ENCODE measurements at places on chromosomes 3 and 15.

DNA sequence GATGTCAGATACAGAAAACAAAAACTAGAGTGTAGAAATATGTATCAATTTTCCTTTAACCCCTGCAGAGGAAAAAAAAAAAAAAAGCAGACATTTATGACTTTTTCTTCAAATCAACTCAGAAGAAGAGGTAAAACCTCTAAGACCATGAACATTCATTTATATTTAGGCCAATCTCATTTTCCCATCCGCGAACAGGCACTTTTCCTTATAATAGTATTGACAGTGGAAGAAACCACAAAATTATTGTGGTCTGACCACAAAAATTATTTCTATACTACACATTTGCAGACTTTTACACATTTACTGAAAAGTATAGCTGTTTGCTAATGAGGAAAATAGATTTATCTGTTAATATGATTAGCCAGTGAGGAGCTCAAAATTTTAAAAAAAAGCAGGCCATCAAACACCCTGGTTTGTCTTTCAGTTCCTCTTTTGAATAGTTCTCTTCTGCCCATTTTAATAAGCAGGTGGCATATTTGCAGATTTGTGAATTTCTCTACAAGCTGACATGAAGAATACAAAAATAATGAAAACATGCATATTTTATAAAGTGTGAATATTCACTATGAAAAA lies 5.7 kb downstream of the OSBPL11 start:
- DNase-seq, result no peak

GRCh38 chr15:22845289-22845900 lies 6.9 kb downstream of the NIPA2 start:
- DNase-seq, result no peak

- DNase-seq, result peak; percentile 44
Observed at GRCh38 chr3:155701882-155702465, 42.9 kb downstream of the PLCH1 start.

- DNase-seq, result no peak
Observed at GRCh38 chr15:34217587-34218225, 7.1 kb upstream of the EMC4 start.

DNA sequence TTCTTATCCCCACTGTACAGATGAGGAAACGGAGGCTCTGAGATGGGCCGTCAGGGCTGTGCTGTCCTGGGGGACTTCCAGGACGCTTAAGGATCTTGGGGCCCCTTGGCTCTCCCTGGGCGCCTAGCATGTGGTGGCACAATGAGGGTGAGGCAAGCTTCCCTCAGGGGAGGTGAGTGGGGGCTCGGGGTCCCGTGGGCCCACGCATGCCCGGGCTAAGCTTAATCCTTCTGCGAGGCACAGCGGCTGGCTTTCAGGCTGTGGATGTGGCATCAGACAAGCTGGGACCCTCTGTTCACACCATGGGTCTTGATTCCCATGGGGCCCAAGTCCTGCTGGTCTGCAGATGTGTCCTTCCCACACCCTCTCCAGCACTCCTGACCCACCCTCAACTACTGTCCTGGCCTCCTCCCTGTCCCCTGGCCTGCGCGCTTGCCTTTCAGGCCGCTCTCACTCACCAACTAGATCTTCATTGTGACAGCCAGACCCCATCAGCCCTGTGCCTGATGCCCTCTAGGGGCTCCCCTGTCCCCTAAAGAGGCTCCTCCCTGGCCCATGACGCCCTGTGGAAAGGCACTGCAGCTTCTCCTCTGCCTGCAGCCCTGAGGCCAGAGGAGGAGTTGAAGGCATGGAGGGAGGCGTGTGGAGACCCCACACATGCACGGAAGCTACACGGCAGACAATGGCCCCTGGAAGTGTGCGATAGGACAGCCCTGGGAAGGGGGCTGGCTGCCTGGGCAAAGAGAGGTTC lies 11.3 kb downstream of the DUSP7 start:
- no peak for DNase-seq

GRCh38 chr3:49869525-49870126 lies at the start of gene CAMKV:
CAMKV (minus strand) TSS chr3:49869906; CDS start chr3:49862388, 7,518 bp downstream.
- peak; percentile 15 for DNase-seq

DNA sequence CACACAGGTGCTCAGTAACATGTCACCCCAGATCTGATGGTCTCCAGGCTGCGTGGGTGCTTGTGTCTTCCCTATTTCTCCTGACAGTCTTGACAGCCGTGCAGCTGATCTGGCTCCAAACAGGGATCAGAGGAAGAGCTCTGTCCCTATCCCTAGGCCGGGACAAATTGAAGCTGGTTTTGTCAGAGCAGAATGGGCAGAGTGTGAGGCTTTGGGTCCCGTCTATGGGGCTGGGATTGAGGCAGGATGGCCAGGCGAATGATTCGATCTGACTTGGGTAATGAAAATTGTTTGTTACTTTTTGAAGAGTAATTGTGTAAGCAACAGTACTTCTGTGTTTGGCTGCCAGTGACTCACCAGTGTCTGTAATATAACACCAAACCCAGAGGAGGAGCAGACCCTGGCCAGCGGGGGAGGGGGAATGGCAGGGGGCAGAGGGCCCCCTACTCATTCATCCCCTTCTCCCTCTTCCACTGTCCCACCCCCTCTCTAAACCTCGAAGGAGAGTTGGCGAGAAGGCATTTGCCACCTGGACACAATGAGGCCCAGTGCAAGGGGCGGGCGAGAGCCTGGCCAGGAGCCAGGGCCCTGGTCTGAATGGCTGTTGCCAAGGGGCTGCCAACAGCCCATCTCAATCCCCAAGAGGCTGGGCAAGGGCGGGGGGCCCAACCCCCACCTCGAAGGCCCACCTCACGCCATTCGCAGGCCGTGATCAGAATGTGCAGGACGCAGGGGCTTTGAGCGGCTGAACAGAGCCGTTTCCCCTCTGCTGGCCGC lies 4.9 kb upstream of the MAGEF1 start:
- no peak for DNase-seq

- peak; percentile 74 for DNase-seq
Observed at GRCh38 chr15:67783303-67783702, 42.0 kb upstream of the SKOR1 start.

- no peak for DNase-seq
Observed at GRCh38 chr3:36796881-36797280, 32.5 kb upstream of the DCLK3 start.

DNA sequence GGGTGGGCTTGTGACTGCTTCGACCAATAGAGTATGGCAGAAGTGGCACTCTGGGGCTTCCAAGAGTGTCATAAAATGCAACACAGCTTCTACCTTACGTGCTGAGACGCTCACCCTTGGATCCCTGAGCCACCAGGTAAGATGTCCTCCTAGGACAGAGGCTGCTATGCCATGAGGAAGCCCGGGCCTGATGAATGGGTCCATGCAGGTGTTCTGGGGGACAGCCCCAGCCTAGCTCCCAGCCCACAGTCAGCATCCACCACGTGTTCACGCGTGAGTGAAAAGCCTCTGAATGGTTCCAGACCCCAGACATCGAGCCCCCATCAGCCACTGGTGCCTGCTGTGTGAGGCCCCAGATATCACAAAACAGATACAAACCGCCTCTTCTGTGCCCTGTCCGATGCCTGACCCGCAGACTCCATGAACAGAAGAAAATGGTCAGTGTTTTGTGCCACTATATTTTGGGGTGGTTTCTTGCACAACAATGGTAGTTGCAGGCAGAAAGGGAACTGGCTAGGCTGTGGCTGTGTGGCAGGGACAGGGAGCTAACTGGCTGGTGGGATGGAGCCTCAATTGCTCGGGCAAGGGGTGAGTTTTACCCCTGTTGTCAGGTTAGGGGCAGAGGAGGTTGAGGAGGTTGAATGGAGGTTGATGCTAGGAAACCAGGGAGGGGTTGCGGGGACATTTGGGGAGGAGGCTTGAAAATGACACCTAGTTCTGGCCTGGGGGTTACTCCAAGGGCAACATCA lies 92.2 kb downstream of the LINGO1 start:
- DNase-seq, result no peak

Data from CD4-positive, alpha-beta T cell treated with Interleukin-1 beta for 1 hour (primary cell).